ENCODE measurements at places on chromosomes 1 and 21.

DNA sequence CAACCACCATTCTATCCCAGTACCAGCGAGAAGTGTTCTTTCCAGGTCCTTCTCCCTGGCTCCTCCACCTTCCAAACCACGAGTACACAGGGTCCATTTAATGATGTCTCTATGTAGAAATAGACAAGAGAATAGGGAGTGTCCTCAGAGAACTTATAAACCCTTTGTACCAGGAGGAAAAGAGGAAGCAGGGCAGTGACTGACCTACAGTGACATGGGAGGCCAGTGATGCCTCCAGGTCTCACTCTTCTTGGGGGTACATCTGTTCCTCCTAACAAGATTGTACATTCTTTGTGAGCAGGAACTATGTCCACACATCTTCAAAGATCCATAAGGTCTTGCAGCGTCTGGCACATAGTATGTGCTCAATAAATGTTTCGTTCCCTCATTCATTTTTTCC is 18.7 kb upstream of the FMOD start:
- no peak for DNase-seq

- DNase-seq = no peak
These were observed 61.7 kb downstream of the SLC45A1 start for GRCh38 chr1:8379513-8380186.

- no peak for DNase-seq
These were observed 12.7 kb downstream of the VSIG8 start for GRCh38 chr1:159849626-159850366.

DNA sequence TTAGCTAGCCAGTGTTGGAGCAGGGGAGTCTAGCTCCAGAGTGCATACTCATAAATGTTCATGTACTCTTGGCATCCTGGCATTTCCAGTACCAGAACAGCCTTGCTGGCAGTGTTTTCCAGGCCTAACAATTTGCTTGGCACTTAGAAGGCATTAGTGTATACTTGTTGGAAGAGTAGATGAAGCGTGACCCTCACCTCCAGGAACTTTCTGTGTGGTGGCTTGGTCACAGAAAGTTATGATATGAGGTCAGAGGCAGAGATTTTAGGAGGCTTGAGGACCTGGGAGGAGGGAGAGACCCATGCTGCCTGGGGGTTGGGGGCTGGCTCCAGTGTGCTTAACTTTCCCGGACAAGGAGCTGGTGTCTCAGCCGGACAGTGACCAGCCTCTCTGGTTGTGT is 52.7 kb upstream of the GCLM start:
- DNase-seq = no peak

GRCh38 chr21:37917612-37918011 is 1.4 kb upstream of the KCNJ6 start:
- no peak for DNase-seq

DNA sequence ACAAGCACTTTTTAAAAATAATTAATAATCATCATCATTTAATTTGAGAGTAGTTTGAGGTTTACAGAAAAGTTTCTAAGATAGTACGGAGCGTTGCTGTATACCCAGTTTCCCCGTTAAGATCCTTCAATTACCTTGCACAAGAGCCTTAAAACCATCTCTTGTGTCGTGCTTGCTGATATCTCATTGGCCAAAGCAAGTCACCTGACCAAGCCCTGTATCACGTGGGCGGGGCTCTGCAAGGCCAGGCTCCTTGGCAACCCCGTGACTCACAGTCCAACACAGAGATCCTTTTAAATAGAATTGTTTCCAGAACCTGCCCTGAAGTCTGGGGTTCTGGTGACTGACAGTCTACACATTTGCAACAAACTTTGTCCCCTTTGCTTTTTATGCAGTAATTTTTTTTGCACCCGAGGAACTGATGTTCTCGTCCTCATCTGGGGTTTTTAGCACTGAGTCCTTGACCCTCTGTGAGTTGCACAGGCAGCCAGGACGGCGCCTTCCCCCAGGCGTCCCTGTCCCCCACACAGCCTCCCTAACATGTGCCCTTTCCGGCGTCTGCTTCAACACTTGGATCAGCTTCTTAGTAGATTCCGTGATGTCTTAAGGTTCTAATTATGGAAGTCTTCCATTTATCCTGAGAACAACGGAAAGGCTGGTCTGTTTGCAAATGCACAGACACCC is 183.3 kb upstream of the TMEM51 start:
- peak; percentile 22 for DNase-seq

DNA sequence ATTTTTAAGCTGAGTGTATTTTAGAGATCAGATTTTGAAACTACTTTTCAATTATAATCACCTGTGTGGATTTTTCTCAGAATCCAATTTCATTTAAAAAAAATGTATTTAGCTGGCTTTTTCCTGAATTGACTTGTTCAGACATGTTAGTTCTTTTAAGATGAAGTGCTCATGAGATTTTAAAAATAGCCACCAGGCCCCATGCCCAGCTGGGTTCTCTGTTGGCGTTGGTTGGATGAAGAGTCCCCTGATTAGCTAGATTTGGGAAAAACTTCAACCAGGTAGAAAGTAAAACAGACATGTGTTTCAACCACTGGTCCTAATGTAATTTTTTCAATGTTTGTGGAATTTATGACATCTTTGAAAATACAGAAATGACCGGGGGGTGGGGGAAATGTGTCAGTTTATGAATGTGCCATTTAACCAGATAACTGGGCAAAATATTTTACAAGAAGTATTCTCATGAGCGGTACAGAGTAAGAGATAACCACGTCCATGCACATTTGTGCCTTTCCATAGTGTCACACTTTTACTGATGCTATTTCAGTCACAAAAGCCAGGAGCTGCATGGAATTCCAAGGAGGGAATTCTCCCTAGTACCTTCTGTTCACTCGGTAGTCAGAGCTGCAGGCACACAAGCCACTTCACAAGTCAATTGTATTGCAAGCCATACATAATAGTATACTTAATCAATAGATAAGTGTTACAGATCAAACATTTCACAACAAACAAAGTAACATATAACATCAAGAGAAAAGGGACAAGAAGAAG is 51.1 kb downstream of the KCNK1 start:
- no peak for DNase-seq

- DNase-seq = no peak
These were observed 2.2 kb upstream of the SPRR4 start for GRCh38 chr1:152968248-152968647.

GRCh38 chr1:224782281-224783000 is 147.0 kb upstream of the DNAH14 start:
- DNase-seq = no peak

- no peak for DNase-seq
These were observed 71.9 kb downstream of the ST3GAL3 start for GRCh38 chr1:43779266-43779665.

GRCh38 chr1:175566247-175566646 is 177.1 kb downstream of the TNR start:
- DNase-seq = no peak

DNA sequence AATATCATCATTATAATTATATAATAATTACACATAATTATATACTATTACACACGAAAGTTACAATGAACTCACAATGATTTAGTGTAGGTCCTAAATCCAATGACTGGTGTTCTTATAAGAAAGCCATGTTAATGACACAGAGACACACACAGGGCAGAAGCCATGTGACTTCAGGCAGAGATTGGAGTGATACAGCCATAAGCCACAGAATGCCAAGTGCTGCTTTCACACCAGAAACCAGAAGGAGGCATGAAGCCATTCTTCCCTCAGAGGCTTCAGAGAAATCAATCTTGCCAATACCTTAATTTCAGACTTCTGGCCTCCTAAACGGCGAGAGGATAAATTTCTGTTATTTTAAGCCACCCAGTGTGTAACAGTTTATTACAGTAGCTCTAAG is 147.4 kb upstream of the KRTAP19-8 start:
- no peak for DNase-seq

DNA sequence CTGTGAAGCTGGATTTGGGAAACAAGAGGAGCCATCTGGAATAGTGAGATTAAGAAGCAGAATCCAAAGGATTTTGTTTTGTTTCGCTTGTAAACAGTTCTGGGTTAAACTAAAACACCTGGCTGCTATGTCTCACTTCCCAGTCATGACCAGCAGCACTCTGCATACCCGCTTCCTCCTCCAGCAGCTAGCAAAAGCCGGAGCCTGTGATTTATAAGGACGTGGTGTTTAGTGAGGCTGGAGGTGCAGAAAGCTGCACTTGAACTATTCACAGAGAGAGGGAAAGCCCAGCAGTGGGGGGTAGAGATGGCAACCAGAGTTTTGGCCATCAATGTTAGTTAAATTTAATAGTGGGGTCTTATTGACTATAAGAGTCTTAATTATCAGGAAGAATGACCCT is 240.2 kb downstream of the AJAP1 start:
- DNase-seq = no peak

DNA sequence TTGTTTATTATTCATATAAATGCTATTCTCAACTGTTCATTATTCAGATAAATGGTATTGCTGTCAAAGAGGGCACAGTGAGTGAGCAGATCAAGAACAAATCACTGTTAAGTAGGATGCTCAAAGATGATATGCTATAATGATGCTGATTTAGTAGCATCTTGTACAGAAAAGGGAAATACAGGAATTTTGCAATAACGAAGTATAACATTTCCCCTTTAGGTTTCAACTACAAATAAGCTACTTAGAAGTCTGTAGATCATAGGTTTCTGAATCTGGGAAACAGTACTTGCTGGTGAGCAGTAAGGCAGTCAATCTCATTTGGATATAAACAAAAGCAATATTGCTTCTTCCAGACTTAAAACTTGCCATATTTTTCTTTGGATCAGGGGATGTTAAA is 27.3 kb upstream of the RCOR3 start:
- no peak for DNase-seq

- DNase-seq = no peak
These were observed 103.0 kb downstream of the KIAA0319L start for GRCh38 chr1:35454176-35454575.

DNA sequence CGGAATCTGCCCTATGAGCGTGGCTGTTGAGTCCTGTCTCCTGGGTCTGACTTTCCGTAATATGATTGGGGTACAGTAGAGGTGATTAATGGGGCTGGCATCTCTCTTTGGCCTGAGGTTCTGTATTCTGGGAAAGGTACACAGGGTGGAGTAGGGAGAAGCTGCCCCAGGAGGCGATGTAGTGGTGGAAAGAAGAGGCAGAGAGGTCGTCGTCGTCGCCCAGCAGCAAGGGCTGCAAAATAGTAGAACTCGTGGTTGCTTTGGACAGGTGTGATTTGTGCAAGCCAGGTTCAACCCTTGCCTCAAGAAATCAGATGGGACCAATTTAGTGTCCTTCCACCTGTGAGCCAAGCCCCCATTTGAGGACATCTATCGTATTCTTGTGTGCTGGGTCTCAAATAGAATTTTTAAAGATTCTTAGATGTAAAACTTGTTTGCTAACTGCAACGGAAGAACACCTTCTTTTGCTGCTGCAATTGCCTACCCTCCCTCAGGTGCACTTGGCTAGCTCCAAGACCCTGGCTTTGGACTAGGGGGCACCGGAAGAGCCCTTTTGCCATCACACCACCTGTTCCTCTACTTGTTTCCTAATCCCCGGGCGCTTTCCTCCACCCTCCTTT is 1.3 kb upstream of the HMGN2 start:
- no peak for DNase-seq

DNA sequence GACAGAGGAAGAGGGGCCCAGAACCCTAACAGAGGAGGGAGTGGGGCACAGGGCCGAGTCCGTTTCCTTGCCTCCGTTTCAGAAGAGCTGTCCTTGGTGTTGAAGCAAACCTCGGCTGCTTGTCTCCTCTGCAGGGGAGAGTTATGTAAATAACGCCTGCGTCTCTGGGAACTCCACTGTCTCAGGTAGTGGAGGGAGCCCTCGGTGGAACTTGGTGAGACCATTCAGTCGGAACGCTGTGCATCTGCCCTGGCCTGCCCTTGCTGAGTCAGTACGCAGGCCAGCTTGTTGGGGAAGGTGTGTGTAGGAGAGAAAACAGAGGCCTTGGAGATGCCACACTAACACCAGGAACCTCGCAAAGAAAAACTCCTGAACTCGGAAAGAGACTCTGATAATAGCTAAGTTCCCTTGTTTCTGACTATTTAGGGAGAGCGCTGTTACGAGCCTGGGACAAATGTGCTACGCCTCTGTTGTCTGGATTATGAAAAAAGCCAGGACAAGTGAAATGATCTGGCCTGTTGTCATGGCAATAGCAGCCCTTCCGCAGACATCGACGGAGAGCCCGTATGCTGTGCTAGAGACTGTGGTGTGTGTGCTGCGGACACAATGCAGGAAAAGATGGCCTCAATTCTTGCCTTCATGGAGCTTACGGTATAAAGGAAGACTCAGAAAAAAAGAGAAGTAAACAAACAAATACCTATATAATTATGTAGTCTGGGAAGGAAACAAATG is 94.6 kb upstream of the AKT3 start:
- peak; percentile 77 for DNase-seq

DNA sequence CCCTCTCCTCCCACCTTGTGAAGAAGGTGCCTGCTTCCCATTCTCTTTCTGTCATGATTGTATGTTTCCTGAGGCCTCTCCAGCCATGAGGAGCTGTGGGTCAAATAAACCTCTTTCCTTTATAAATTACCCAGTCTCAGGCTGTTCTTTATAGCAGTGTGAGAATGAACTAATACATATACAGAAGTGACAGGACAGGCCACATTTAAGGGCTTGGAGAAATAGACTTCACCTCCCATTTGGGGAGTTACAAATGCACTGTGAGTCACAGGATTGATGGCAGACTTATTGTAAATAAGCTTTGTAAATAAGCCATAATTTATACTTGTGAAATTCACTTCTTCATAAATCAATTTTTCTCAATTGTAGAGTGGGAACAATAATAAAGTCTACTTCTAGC is 543.3 kb downstream of the LRRIQ3 start:
- DNase-seq = no peak
